ENCODE measurements at places on chromosomes 11 and 22.

- no peak for DNase-seq
These were observed 314.8 kb upstream of the CADM1 start for GRCh38 chr11:115819014-115819413.

DNA sequence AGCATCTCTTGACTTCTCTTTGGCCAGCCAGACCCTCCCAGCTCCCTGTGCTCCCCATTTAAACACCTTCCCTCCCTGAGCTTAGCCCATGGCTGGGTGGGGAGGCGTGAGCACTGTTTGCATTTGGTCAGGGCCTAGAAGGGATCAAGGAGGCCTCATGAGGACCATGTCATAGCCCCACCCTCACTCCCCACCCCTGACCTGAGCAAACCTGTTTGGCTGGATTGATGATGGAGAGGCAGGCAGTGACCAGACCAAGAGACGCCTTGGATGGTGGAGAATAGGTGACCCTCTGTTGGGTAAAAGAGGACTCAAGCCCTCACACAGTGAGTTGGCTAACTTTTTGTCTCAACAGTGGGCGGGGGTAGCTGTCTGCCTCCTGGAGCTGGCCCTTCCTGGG lies 49.9 kb downstream of the ST3GAL4 start:
- no peak for DNase-seq

DNA sequence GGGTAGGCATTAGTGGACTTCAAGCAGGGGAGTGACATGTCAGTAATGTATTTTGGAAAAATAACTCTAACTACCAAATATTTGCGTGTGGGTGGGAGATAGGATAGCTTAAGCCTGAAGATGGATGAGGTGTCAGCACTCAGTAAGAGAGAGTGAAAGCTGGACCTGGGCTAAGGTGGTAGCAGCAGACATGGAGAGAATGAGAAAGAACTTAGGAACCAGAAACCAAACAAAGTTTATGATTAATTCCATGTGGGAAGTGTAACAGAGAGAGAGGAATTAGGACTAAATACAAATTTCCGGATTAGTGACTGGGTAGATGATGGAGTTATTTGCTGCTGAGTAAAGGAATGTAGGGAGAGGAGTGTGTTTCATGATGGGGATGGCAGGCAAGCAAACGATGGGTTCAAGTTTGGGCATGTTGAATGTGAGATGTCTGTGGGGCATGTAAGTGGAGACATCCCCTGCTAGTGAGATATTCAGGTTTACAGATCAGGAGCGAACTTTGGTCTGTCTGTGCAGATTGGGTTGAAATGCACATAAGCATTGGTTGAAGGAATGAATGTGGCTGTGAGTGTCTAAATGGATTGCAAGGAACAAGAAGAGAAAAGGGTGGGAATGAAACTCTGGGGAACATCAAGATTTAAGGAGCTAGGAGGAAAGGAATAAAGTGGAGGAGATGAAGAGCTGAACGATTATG lies 185.6 kb upstream of the MTMR2 start:
- DNase-seq = no peak

- no peak for DNase-seq
These were observed 7.6 kb upstream of the RNH1 start for GRCh38 chr11:514606-515005.

GRCh38 chr11:45512471-45513148 lies 152.8 kb downstream of the CHST1 start:
- no peak for DNase-seq

Data from hindlimb muscle (tissue), 1 donor.